ENCODE measurements at places on chromosomes 5 and 9.

- no peak for DNase-seq
Observed at GRCh38 chr5:43213951-43214350, 21.9 kb downstream of the NIM1K start.

DNA sequence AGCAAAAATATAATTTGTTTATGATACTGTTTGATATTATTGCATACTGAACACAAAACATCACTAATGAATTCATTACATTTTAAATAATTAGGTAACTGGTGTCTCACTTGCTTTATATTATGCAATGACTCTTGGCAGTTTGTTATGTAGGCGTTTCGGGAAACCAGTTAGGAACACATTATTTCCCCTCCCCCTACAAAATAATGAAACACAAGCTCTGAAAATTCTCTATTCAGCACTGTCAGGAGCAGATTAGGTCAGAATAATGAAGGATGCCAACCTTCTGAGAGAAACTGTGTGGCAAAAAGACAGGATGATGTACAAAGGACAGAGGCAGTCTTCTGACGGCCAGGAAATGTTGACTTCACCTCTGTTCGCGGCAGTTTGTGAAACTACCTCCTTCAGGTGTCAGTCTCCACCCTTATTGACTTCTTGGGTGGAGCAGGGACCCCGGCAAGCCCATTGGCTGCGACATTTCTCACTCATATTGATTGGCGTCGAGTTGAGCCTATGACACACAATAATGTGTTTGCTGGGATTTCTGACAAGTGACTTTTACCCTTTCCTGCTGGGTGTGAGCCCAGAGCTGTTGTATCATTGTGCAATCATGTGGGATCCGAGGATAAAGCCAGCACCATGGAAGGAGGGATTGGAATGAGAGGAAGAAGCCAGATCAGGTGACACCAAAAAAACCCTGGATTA, 33.9 kb downstream of the SH3PXD2B start:
- no peak for DNase-seq

DNA sequence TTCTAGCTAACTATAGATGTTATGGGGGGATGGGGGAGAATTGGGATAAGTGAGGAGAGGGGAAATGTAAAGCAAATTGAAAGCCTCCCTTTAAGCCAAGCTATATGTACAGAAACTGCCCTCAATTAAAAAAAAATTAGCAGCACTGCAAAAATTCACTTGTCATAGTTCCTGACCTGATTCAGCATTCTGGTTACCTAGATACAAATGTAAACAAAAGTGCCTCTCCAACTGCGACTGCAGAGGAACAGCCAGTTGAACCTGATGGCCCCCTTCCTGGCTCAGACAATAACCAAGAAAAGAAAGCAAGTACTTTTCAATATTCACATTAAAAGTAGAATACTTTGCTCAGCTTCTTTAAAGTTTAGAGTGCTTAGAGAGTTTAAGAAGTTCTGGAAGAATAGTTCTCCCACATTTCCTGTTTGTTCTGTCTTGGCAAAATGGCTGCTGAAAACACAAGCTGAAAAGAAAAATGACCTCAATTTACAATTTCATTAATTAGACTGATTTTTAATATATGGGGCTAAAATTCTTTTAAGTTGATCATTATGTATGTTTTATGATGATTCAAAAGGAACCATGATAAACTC, 1.5 kb downstream of the FAM81B start:
- no peak for DNase-seq

GRCh38 chr9:115374724-115375268, 256.8 kb upstream of the TNC start:
- no peak for DNase-seq

DNA sequence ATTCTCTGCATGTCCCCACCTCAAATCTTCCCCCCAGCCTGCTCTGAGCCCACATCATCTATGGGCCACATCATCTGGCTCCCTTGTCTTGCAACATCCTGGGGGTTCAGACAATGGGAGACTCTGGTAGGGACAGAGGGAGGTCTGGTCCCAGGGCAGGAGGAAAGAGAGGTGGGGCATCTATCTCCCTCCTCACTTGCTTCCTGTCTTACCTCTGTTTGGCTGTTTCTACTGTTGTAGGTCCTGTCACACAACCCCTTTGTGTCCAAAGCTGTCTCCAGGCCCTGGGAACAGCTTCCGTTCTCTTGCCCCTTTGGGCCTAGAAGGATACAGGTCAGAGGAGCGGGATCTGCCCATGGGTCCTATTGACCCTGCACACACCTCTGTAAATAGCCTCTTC, 227.2 kb downstream of the NSG2 start:
- DNase-seq, result no peak

- no peak for DNase-seq
Observed at GRCh38 chr5:58937031-58937681, 354.3 kb downstream of the RAB3C start.

- DNase-seq, result no peak
Observed at GRCh38 chr5:125293223-125293622, 546.8 kb upstream of the ZNF608 start.

- no peak for DNase-seq
Observed at GRCh38 chr5:168128557-168128956, 162.9 kb upstream of the WWC1 start.

DNA sequence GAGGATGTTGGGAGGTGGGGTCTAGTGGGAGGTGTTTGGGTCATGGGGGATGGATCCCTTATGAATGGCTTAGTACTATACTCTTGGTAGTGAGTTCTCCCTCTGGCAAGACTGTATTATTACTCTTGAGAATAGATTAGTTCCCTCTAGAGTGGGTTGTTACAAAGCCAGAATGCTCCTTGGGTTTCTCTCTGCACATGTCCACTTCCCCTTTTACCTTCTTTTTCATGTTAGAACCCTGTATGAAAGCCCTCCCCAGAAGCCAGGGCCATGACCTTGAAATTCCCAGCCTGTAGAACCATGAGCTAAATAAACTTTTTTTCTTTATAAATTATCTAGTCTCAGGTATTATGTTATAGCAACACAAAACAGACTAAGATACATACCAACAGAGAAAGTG, 31.1 kb downstream of the SLC24A2 start:
- DNase-seq, result no peak

DNA sequence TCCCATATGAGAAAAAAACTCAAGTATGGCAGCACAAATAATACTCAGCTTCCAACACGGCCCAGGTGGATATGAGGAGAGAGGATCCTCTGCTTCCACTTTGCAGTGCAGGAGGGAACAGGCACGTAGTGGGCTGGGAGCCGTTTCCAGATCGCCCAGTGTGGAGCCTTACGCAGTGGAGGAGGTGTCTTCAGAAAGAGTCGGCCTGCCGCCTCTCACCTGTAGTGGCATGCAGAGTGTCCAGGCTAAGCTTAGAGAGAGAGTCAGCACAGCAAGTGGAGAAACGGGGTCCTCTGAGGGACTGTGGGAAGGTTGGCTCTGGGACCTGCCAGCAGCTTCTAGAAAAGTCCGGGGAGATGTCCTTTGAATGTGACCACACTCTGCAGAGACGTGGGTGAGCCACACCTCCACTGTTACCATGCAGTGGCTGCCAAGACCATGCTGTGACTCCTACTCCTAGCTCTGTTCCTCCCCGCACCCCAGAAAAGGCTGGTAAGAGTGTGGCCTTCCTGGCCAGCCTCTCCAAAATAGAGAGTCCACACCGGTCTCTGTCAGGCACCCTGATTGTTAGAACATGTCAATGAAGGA, 3.5 kb upstream of the SEMA4D start:
- no peak for DNase-seq

DNA sequence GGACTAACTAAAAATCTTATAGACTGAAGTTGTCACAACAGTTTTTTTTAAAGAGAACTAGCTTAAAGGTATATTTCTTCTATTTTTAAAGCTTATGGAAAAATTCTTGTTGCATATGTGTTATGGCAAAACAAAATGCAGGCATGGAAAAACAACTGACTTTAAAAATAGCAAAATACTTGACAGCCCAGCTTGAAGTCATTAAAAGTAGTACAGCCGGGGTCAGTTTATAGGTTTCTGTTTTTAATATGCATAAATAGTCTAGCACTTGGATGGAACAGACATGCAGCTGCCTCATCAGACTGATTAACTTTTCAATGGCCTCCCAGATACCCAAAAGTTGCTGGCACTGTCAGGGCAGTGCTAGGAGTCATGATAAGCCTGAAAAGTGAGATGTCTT, 22.3 kb upstream of the ARL15 start:
- no peak for DNase-seq

DNA sequence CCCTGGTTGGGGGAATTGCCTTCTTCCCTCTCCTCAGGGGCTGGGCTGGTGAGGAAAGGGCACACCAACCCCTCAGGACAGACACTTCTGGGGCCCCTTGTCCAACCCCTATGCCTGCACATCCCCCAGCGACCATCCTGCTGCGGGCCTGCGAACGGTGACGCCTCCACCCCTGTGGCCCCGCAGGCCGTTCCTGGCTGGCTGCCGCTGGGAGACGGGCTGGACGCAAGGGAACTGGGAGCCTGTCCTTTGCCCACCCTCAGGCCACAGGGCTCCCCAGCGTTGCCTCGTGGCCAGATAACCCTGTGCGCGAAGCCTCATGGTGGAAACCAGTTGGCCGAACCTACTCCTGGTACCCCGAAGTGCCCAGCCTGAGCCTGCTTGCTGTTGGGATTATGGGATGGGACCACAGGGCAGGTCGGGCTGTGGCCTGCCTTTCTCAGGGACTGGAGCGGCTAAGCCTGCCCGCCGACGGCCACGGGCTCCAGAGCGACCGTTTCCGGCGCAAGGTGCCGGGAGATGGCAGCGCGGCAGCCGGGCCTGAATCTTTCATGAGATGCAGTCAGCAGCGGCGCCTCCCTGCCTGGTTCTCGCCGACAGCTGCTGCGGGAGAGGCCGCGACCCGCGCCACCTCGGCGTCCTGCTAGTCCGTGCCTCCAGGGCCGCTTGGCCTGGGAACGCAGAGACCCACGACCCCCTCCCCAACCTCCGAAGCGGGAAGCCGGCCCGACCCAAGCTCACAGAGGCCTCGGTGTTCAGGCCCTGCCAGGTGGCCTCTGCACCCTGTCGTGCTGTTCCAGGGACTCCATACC, 6.5 kb upstream of the PITX1 start:
- DNase-seq, result no peak

GRCh38 chr5:65125591-65126541, 355.9 kb downstream of the ADAMTS6 start:
- DNase-seq, result no peak
